SIG-M5 (cell line): ENCODE measurements at places on chromosomes 3 and 15.

- no peak for DNase-seq
Observed at GRCh38 chr3:38002940-38003339, 12.4 kb downstream of the VILL start.

GRCh38 chr3:134384963-134385362, 10.7 kb upstream of the AMOTL2 start:
- no peak for DNase-seq

GRCh38 chr15:58346361-58346760, 85.4 kb upstream of the LIPC start:
- no peak for DNase-seq

- no peak for DNase-seq
Observed at GRCh38 chr3:173933113-173933512, 535.6 kb downstream of the NLGN1 start.

DNA sequence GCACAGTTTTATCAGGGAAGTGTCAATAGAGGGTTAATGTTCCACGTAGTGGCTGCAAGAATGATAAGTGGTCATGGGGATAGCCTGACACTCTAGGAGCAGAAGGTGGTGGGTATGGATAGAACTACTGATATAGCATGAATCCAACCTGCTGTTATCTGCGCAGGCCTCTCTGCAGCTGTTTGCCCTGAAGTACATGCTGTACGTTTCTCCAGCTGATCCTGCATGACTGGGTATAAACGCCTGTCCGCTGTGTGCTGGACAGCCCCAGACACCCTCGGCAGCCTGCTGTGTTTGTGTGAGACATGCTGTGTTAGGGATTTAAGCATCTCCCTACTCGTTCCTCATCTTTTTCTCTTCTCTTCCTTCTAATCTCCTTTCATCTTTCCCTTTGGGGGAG, 87.1 kb downstream of the LPP start:
- DNase-seq = no peak

DNA sequence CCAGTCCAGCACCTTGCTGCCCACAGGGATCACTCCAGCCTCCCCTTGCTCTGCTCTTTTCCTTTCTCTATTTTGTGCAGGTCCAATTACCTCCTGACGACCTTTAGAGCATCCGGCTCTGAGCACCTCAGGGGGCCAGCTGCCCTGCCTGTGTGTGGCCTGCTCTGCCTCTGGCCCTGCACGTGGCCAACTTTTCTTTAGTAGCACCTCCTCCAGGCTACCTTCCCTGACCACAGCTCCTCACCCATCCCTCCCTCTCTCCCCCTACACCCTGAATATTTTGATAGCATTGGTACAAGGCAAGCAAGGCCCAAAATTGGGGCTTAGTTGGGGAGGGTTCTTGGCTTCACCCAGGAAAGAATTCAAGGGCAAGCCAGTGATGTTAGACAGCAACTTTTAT, 66.9 kb upstream of the PRR20G start:
- DNase-seq = no peak

DNA sequence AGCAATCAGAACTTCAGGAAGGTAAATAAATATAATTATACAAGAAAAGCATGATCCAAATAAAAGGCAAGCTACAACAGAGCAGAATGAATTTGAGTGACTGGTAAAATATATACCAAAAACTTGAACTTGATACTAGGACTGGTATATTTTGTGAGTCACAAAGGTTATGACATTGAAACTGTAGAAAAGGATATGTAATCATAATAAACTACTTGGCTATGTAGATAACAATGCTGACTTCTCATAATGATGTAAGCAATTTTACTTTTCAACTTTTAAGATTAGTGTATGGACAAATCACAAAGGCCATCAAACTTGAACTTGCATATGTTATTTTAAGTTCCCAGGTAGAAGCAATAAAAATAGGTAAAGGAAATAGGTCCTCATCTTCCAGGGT, 384.5 kb upstream of the NECTIN3 start:
- DNase-seq = no peak

- no peak for DNase-seq
Observed at GRCh38 chr3:62625268-62625667, 249.9 kb downstream of the CADPS start.

DNA sequence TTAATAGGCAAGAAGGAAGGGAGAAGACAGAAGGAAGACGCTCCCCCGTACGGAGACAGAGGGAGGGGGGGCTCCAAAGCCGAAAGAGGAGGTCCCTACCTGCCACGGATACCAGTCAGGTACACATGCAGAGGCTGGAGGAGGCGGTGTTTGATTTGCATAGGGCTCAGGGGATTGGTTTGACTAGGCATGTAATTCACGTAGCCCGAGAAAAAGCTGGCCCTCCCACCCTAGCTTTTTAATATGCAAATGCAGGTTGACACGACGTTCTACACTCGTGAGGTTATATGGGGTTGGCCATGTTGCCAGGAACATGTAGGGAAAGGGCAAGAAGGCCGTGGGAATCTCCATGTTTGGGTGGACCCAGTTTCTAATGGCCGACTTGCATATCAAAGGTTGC, 29.8 kb downstream of the ZNF592 start:
- DNase-seq = no peak

DNA sequence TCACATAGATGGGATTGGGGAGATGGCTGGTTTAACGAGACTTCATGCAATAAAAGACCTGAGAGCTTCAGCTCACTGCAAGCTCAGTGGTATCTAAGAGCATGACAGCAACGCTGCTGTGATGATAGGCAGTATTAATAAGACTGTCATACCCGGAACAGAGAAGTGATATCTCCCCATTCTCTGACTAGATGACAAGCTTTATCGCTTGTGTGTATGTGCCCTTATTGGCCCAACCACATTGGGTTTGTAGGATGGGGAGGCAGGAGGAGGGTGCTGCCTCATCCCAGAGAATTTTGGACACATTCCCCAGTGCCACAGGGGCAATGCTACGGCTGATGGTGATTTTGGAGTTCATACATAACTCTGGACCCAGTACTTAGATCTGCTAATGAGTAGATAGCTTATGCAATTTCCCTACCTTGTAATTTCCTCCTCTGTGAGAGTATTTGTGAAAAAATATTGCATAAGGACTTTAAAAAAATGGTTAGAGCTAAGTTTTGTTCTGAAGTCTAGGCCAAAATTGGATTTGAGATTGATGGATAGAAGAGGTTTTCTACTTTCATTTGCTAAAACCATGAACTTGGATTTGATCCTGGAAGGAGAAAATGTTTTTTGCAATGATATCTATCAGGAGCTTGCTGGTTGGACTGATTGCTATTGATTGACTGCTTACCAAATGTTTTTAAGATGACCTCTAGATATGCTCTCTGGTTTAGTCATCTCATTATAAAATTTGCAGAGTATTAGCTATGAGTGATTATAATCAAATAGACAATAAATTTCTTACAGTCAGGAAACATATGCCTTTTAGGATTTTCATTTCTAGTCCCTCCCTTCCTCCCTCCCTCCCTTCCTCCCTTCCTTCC, 14.0 kb upstream of the TMEM212 start:
- no peak for DNase-seq

GRCh38 chr15:100771746-100772145, 107.9 kb upstream of the ALDH1A3 start:
- DNase-seq = no peak

DNA sequence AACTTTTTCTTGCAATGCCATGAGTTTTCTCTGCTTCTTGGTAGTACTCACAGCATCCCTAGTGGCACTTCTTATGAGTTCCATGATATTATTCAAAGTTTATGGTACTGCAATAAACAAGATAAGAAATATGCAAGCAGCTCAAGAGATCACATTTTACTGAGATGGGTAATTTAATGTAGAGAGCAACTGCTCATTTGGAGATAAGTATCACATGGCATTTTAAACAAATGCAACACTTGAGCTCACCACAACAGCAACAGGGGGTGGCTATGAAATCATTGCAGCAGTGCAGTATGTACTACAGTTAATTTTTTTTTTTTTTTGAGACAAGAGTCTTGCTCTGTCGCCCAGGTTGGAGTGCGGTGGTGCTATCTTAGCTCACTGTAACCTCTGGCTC, 85.1 kb downstream of the WDR49 start:
- no peak for DNase-seq

- no peak for DNase-seq
Observed at GRCh38 chr3:134471521-134472193, 14.1 kb downstream of the ANAPC13 start.
